ENCODE measurements at places on chromosomes 11 and 22.
A peak's percentile ranks its signal among the peaks of the same experiment; 100 is the strongest.

DNA sequence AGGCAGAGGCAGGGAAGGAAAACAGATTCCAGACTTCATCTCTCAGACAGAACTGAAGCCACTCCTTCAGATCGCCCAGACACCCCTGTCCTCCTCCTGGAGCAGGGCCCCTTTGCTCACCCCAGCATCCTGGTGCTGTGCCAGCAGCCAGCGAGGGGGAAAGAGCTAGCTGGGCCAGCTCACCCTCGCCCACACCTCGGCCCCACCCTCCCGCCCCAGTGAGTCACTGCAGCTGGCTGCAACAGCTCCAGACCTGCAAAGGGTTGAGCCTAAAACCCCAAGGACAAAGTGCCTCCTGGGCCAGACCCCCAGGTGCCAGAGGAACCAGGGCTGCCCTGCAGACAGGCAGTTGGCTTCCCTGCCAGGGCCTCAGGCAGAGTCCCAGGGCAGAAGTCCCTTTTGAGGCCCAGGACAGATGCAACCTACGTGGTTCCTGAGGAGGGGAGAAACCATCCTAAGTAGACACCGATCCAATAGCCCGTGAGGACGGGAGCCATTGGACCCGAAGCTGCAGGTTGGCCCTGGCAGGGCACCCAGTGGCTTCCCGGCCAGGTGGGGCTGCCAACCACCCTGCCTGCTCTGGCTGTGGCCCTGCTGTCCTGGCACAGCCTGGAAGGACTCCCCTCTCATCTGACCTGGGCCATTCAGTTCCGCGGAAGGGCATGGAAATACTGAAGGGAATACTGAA, 7.2 kb downstream of the AHNAK start:
- peak; percentile 89 for DNase-seq

GRCh38 chr11:107840129-107840484, 18.5 kb downstream of the SLC35F2 start:
- DNase-seq: no peak

GRCh38 chr22:35212009-35212408, 45.3 kb upstream of the HMGXB4 start:
- DNase-seq: no peak

DNA sequence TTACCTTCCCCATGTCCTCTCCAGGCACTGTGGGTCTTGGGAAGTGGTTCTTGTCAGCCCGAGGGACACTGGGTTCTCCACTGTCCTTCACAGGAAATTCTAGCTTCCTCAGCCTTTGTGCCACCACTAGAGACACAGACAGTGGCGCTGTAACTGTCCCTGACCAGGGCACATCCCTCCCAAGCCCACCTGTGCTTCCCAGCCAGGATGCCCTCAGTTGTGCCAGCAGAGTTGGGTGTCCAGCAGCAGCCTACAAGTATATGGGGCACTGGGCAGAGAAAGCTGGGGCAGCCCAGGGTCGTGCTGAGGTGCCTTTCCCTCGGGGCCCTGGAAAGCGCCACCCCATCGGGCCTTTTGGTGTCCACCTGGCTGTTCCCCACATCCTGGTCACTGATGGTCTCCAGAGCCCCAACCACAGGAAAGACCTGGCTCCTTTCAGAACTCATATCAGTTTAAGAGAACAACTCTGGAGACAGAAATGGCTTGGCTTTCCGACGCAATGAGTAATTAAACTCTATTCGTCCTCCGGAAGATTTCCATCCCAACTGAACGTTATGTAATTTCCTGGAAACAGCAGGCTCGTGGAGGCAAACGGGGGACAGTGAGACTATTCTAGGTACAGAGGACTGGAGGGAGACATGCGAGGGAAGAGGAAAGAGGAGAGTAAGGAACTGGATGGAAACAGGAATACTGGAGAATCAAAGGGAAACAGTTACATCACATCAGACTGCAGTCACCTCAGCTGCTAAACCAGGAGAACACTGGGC, 28.6 kb downstream of the PPP2R1B start:
- no peak for DNase-seq

- DNase-seq: no peak
Observed at GRCh38 chr11:77026221-77026620, 8.0 kb upstream of the B3GNT6 start.

GRCh38 chr11:117900121-117900648, 23.7 kb upstream of the FXYD6 start:
- peak; percentile 16 for DNase-seq

- no peak for DNase-seq
Observed at GRCh38 chr11:93622043-93622442, 39.4 kb upstream of the CEP295 start.

DNA sequence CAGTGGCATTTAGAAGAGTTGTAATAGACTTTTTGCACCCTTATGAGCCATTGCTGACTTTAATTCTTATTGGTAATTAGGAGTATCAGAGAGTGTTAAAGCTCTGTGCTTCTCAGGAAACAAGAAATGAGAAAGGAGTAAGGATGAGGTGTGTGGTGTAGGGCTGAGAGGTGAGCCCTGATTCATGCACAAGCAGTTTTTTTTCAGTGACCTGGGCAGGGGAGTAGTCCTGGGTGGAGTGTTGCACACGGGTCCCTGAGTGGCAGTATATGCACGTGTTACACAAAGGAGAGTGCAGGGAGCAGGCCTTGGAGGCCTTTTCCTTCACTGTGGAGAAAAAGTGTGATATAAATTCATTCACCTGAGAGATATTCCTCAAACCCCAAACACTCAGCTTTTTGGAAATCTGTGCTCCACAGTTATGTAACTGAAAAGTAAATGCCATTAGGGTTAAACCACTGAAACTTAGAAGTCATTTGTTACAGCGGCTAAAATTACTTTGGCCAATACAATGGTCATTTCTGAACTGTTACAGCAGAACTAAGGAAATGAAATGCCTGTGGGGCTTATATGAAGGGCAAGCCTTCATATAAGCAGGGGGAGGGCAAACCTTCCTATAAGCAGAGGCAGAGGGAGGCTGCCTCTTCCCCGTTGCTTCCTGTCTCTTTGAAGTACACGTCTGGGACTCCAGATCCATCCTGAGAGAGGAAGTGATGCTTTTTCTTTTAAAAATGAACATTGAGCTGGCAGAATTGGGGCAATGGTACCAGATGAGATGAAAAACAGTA, 62.6 kb upstream of the OLFML1 start:
- no peak for DNase-seq

- no peak for DNase-seq
Observed at GRCh38 chr11:76837696-76838677, 22.7 kb upstream of the ACER3 start.

DNA sequence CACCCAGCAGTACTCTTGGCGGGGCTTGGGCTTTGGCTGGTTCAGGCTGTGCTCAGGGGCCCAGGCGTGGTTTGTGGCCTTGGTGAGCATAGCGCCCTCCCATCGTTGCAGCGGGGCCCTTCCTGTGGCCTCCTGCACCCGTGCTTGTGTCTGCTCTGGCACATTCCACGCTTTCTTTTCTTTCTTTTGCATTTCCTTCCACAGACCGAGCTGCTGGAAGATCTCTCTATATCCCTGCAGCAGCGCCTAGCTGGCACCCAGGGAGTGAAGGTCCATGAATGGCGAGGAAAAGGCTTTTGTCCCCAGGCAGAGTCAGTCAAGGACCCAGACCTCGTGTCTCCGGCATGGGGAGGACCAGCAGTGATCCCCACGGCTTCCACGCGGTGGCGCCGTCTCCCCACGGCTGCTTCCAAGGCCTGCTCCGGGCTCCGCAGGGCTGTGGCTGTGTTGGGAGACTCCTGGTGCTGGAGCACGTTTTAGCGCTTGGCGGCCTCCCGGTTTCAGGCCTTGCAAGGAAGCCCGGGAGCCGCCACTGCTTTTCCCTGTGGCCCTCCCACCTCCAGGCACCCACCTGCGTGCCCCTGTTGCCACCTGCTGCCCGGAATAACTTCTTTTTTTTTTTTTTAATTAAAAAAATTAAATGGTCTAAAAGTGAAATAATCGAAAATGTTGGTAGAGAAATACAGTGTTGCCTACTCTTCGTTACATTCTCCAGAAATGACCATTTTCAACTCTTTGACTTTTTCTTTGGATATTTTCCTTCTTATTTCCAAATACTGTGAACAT, 28.5 kb downstream of the GLB1L2 start:
- no peak for DNase-seq

- no peak for DNase-seq
Observed at GRCh38 chr22:31272522-31273446, 19.5 kb downstream of the PIK3IP1 start.

GRCh38 chr11:68436985-68437926, 23.3 kb upstream of the PPP6R3 start:
- peak; percentile 48 for DNase-seq

DNA sequence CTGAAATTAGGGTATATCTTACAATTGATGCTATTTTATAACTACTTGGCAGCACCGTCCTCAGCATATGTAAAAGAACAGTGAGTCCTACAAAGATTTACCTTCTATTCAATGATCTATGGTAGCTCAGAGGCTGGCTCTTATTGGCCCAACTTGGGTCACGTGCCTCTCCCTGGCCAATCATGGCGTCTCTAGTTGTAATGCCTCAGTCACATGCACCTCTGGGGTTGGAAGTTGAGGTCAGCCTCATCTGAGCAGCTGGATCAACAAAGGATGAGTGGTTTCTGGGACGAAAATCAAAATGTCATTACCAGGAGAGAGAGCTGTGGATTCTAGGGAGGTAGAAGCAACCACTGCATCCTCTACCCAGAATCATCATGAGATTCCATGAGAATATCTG, 22.9 kb upstream of the ASPHD2 start:
- no peak for DNase-seq

DNA sequence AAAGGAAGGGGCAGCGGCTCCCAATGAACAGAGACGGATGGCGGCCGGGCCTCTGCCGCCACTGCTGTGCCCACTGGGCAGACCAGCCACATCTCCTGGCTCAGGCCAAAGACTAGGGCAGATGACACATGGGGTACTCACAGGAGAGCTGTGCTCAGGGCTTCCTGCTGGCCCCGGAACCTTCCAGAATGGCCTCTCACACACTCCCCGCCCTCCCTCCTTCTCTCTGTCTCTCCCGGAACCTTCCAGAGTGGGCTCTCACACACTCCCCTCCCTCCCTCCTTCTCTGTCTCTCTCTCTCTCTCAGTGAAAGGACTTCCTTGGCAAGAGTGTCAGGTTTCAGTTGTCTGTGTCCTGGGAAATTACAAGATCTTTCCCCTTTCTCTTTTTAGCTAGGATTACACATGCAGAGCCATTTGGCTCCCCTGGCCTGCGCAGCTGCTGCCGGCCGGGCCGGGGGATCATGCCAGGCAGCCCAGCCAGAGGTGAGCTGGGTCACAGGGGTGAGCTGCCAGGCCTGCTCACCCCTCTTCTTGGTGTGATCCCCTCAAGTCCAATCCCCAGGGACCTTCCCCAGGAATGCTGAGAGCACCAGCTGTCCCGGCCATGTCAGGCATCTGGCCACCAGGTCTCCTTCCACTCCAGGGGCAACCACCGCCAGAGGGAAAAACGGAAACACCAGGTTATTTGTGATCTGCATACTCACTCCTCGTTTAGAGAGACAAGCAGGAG, 45.3 kb upstream of the ADA2 start:
- no peak for DNase-seq

- DNase-seq: no peak
Observed at GRCh38 chr22:29269731-29270474, 1.8 kb downstream of the EWSR1 start.

GRCh38 chr11:91219535-91219934, 996.7 kb upstream of the CHORDC1 start:
- DNase-seq: no peak

- no peak for DNase-seq
Observed at GRCh38 chr11:109799604-109800003, 293.6 kb upstream of the ZC3H12C start.

DNA sequence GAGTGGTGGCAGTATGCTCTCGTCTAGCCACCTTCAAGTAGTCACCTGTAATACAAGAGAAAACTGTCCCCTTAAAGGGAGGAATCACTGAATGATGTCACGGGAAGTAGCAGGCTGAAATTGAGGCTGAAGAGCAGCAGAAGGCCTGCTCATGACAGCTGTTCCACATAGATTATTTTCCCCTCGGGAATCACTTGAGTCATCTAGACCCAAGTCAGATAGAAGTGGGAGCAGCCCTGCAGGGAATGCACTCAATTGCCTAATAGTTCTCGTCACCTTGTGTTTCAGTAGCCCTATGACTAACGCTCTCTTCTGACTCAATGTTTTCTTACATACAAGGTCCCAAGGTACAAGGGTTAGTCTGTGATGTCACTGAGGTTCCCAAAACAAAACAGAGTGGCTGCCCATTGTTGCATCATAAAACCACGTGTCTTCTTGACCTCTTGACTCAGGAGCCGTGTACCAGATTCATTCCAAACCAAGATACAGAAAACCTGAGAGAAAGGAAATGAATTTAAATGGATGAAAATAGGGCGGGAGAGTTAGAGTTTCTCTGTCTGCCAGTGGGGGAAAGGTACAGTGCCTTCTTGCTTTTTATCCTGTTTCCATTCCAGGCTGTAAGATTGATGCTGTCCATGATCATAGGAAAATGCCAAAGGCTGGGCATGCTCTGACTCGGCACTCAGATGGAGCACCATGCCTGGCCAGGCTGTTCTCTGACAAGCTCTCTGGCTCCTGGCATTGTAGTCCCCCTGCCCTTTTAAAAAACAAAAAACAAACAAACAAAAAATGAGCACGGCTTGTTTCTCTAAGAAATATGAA, 21.6 kb upstream of the C11orf96 start:
- peak; percentile 75 for DNase-seq

DNA sequence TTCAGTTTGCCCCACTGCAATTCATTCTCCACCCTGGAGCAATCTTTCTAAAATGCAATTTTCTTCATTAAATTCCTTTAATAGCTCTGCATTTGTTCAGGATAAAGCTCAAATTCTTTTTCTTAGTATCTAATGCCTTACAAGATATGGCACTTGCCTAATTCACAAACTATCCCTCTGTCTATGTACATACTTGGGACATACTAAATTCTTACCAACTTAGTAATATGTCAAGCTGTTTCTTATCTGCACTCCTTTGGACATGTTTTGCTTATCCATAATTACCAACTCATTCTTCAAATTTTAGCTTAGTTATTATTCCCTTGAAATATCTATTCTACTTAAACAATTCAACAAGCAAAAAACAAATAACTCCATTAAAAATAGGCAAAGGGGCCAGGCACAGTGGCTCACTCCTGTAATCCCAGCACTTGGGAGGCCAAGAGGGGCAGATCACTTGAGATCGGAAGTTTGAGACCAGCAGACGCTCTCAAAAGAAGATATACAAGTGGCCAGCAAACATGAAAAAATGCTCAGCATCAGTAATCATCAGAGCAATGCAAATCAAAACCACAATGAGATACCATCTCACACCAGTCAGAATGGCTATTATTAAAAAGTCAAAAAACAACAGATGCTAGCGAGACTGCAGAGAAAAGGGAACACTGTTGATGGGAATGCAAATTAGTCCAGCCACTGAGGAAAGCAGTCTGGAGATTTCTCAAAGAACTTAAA, 96.9 kb downstream of the FAM76B start:
- DNase-seq: no peak

GRCh38 chr11:75561426-75562047, 516 bp upstream of the SERPINH1 start:
- no peak for DNase-seq

GRCh38 chr22:26302726-26303125, 126.3 kb upstream of the ASPHD2 start:
- DNase-seq: no peak

GRCh38 chr22:27073601-27074425, 416.4 kb downstream of the MIAT start:
- no peak for DNase-seq

Measured in RWPE2 (cell line).